ENCODE measurements at places on chromosomes 11 and 22.

DNA sequence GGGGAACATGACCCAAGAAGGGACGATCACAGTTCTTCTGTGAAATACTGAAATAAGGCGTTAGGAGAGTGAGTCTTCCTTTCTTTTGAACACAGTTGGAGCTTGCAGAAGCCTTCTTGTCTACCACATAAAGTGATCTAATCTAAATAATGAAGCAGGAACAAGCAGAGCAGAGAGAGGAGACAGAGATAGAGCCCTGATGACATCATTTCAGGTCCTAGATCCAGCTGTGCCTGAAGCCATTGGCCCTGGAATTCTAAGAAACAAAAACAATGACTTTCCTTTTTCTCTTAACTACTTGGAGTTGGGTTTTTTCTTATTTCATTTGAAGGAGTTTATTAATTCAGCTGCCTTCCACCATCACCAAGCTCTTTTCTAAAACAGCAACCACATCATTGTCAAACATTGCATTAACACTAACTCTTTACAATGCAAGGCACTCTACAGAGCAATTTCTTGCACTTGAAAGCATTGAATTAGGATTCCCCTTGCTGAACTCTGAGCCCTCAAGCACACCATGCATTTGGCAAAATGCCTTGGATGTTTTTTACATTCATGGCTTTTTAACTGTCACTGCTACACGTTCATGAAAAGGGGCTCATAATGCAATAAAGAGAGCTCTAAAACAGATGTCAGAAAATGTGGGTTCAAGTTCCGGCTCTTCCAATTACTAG, 117.2 kb upstream of the TIMP3 start:
- no peak for DNase-seq

DNA sequence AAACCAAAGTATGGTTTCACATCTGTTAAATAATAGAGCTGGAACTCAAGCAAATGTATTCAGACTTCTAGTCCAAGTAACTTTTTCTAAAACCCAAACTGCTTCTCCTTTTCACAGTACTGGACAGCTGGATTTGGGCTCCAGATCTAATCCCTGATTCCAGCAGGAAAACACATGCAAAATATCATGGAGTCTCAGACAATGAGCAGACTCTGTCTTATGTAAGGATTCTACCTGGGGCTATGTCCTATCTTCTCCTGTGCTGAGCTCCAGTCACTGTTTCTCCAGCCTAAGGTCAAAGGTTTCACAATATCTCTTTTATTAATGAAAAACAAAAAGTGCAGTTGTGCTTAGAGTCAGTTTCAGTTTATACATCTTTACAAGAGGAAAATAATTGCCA, 83.2 kb upstream of the EED start:
- DNase-seq, result no peak

GRCh38 chr22:46430961-46431838, 95.7 kb downstream of the TRMU start:
- DNase-seq, result no peak

DNA sequence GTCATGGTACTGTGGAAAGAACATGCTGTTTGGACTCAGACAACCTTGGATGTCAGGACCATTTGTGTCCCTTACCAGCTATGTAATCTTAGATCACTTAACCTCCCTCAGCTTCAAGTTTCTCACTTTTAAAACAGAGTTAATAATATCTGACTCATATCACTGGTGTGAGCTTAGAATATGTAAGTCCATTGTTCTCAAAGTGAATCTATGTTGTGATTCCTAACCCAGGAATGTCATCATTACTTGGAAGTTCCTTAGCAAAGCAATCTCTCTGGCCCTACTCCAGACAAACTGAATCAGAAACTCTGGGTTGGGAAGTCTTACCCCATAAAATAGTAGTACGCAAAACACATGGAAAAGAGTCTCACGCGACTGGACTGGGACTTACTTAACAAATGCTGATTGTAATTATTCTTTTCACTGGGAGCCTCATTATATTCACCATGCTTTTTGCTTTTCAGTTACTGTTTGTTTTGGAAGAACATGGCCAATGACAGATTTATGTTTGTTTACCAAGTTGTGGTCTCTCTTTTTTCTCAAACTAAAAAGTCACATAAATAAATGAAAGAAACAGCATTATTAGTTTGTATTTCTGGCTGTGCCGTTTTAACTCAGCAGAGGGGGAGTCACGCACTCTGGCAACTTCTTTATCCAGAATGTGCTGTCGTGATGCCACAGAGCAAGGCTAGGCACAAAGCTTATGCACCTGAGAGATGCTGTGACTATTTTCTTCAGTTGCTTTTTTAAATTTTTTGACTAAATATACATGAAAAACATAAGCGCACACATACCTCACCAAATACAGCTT, 217.7 kb upstream of the CTSC start:
- DNase-seq, result no peak

DNA sequence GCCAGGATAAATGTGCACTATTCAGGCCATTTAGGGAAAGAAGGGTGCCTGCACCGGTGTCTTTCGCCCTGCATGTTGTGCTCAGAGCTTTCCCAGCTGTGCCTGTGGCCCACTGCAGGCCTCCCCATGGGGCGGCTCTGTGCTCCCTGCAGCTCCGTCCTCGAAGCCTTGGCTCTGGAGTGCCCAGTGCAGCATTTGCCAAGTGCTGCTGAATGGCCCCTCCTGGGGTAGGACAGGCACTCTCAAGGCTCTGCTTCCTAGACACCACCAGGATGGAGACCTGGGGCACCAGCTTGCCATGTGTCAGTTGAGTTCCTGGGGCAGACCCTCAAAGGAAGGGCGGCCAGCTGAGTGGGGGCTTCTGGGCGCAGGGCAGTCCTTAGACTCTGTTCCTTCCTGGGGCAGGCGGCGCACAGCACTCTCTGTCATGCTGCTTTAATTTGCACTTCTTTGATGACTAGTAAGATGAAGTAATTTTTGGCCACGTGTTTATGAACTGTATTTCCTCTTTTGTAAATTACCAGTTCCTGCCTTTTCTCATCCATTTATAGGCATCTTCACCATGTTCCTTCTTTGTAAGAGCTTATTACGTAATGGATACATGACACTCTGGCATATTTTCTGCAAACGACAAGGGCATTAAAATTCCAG, 32.1 kb upstream of the GNB1L start:
- no peak for DNase-seq

DNA sequence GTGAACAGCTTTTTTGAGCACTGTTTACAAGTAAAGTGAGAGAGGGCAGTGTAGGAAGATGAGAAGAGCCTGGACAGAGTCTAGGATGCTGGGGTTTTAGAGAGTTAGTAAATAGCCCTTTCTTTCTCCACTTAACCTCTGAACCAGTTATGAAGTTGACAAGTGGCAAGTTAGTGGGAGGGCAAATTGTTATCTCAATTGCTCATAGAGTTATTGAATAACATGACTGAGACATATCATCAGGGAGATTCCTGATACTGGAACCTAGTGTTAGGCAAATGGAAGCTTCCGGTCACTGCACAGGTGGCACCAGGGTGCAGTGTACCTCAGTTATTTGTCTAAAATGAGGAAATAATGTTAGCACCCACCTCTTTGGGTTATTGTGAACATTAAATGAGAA, 57.8 kb upstream of the PTPN5 start:
- DNase-seq, result no peak

GRCh38 chr11:77658213-77659013, 20.8 kb upstream of the CLNS1A start:
- DNase-seq, result no peak

DNA sequence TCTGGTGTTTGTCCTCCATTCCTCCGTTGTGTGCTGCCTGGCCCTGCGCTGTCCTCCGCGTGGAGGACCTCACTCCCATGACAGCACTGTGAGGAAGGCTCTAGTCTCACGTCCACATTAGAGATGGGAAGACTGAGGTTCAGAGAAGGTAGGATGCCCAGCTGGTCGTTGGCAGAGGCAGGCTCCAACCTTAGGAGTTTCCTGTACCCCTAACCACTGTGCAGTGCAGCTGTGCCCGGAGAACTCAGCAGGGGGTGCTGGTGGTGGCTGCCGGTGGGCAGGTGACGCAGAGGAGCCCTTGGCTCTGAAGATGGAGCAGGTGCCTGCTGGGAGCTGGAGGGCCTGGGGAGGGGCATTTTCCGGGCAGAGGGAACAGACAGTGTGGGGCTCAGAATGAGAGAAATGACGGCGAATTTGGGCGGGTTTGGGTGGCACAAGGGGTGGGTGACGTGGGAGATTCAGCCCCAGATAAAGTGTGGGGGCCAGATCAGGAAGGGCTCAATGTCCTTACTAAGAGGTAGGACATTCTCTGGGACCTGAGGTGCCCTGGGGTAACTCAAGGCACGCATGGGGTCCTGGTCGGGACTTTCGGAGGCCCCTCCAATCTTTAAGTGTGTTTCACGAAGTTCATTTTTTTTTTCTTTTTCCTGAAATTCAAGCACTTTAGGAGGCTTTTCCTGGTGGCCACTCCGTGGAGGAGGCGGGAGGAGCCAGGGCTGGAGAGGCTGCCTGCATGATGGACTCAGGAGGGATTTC, 535.0 kb downstream of the TBC1D22A start:
- DNase-seq, result no peak

- no peak for DNase-seq
Measured at GRCh38 chr11:2074266-2074825, 64.8 kb downstream of the IGF2 start.

DNA sequence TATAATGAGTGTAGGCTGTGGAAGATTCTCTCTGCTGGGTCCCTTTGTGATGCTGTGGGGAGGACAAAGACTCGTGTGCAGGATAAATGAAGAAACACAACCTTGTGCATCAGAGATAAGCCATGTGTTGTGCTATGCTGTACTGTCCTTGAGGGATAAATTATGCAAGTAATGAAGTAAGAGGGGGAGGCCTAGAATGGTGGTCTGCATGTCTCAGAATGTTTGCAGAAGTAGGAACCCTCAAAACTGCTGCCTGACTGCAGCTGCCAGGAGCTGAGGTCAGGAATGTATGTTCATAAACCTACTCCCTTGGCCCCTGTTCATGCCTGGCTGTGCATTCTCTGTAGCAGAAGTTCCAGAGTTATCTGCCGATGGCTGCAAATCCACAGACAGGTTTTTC, 4.6 kb upstream of the SMCO4 start:
- no peak for DNase-seq

DNA sequence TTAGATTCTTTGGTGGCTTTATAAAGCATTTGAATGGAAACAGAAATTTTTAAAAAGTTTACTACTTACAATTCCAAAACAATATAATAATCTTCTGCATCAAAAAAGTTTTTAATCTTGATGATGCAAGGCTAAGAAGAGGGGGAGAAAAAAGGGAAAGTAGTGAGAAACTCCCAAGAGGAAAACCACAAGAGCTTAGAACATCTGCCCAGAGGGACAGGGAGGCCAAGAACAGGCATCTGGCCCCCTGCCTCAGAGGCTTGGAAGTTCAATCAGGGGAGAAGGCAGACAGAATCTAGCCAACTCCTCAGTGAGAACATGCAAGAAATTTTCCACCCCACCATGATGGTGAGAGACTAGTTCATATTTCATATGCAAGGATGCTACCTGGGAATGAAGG, 23.8 kb upstream of the TTC28 start:
- no peak for DNase-seq

DNA sequence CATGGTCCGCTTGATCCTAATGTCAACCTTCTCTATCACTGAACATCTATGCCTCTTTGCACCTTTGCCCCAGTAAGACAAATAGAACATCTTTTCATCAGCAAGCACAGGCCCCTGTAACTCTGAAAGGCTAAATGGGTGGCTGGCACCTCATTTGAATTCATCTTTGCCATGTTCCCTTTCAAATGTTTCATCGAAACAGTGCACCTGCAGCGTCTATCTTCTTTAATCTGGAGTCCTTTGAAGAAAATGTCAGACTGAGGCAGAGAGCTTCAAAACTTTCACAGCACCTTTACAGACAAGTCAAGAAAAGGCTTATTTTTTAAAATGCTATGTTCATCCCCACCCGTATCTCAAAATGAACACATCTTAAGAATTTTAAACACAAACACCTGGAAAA, 3.4 kb downstream of the MPPED2 start:
- DNase-seq, result no peak

GRCh38 chr11:126345759-126346585, 9.5 kb upstream of the ST3GAL4 start:
- DNase-seq, result no peak

DNA sequence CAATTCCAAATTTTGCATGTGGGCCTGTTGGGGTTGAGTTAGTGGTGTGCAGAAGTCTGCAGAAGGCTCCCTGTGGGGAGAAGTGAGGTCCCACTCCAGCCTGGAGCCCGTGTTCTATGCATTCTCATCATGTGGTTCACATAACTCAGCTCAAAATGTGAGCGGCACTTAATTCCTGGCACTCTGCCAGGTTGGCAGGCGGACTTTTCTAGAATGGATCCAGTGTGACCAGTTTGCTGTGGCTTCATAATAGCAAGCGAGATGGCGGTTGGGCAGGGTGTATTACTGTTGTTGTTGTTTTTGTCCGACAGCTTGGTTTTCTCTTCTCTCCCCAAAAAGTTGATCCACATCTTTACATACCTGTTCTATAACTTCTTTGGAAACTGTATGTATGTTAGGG, 146.8 kb upstream of the TTC12 start:
- DNase-seq, result no peak

DNA sequence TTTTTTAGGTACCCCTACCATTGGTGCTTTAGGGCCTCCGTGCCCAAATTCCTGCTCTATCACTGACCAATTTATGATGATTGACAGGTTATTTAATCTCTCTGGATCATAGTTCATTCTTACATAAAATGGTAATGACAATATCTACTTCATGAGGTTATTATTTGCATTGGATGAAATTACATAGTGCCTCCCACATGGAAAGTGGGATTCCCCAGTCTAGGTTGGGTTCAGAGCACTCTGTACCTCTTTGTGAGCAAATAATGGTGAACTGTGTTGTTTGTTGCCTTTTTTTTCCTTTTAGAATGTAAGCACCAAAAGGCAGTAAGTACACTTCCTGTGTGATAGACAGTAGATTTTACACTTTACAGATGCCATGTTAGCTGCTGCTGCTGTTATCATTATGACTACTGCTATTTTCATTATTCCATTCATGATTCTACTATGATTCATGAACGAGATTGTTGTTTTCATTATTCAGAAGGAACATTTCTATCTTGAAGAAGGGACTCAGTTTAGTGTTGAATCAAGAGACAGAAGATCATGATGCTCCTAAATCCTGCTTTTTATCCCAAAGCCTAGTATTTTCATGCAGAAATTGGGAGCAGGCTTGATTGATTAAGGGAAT, 100.8 kb downstream of the ALX4 start:
- no peak for DNase-seq

DNA sequence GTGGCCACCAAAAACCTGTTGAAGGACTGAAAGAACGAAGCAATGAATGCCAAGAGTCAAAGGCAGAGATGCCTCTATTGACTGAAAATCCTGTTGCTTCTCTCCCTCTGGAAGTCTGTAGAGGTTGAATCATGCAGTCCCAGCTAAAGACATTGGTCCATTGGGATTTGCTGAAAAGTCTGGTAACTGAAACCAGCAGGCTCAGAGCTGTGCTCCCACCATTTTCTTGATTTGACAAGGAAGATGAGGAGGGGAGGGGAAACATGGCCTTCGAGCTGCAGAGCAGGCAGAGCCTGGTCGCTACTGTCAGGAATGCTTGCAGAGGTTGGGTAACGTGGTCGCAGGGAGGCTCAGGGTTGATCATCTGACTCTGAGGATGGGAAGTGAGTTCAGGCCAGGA, 72.8 kb upstream of the CSNK2A3 start:
- no peak for DNase-seq

GRCh38 chr11:126485021-126485792, 129.7 kb downstream of the ST3GAL4 start:
- no peak for DNase-seq

- DNase-seq, result no peak
Measured at GRCh38 chr11:22674470-22675439, 8.3 kb downstream of the GAS2 start.
